Neural progenitor cell (in vitro differentiated cells): ENCODE measurements at places on chromosomes 3 and 15.

GRCh38 chr3:43289841-43290470, 3.6 kb downstream of the SNRK start:
- DNase-seq = no peak

- DNase-seq = no peak
These were observed 520.8 kb downstream of the GRM7 start for GRCh38 chr3:7381741-7382140.

DNA sequence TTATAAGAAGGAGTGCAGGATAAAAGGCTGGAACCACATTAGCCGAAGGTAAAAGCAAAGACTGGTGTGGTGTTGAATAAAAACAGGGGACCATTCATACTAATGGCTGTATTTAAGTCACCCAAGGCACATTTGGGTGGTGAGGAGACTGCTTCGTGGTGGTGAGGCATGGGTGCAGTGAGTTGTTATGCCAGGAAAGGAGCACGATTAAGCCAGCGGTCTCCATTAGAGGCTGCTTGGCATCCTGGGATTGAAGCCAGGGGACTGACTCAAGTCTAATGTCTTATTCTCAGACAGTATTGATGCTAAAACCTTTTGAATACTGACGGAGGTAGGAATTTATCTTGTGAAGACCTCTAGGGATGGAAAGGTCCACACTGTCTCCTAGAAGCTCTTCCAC, 21.9 kb downstream of the FEM1B start:
- DNase-seq = no peak

DNA sequence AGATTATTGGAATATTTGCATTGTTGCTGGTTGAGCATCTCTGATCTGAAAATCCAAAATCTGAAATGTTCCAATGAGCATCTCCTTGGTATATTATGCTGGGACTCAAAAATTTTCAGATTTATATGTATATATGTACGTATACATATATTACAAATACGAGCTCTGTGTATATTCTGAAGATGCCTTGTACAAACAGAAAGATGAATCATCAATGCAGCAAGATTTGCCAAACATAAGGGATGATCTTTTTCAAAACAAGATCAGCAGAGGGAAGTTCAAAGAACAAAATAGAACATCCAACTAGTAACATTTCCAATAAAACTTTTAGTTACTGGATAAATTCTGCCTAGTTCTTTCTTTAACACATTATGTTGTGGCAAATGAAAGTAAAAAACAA, 42.5 kb downstream of the HERC1 start:
- no peak for DNase-seq

GRCh38 chr3:157819270-157820156, 286.7 kb downstream of the SHOX2 start:
- DNase-seq = peak; percentile 15

- DNase-seq = no peak
These were observed 26.3 kb downstream of the BMF start for GRCh38 chr15:40082195-40082883.

- DNase-seq = no peak
These were observed 51.8 kb downstream of the CYP11A1 start for GRCh38 chr15:74315626-74316025.

- DNase-seq = no peak
These were observed 8.6 kb downstream of the FBXL22 start for GRCh38 chr15:63605816-63606215.
